ENCODE measurements at places on chromosomes 2 and 18. TPM values are rescaled to one million over a fixed set of nuclear protein-coding genes. Genes with fewer than 3 reads are reported as not detected.

TACR1 gene
- 10.1 TPM for total RNA-seq

SAG gene
- not detected for total RNA-seq

DNA sequence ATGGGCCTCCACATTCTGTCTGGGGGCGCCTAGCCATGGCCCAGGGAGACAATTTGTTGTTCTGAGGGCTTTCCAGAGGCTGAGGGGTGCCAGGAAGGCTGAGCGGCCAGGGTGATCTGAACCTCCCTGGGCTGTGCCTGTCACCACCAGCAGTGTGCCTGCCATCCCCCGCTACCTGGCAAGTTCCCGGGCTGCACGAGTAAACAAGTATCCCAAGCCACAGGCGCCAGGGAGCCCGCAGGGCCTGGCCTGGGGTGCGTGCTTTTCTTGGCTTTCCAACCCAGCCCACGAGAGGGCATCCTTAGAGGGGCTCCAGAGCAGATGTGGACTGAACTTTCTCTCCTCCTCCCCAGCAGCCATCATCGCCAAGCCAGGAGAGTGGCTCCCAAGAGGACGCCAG lies 35.1 kb upstream of the B3GNT7 start:
- no peak for DNase-seq

DNA sequence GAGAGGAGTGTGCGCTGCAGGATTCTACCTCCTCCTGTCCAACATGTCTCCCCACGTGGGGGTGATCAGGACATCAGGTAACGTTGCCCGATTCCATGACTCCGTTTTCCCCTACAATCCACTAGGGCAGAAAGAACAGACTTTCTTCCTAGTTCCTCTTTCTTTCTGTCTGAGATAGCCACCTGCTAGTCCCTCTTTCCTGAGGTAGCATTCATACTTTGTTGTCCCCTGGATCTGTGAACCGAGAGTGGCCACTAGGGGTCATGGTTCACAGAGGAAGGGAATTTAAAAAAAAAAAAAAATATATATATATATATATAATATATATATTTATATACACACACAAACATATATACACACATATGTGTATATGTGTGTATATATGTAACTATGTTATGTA lies 210.0 kb upstream of the ZNF521 start:
- peak; percentile 10 for DNase-seq

DNA sequence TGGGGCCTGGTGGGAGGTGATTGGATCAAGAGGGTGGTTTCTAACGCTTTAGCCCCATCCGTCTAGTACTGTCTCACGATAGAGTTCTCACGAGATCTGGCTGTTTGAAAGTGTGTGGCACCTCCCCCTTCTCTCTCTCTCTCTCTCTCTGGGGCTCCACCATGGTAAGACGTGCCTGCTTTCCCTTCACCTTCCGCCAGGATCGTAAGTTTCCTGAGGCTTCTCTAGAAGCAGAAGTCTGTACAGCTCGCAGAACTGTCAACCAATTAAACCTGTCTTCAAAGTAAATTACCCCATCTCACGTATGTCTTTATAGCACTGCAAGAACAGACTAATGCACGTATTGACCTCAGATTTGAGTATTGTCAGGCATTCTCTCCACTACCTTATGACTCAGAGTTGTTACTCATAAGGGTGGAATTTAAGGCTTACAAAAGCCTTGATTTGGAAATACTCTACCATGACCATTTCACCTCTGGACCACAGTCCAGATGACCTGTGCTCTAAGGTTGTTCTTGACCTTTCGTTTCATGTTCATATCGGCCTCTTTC lies 99.5 kb upstream of the AGAP1 start:
- no peak for DNase-seq
